ENCODE measurements at places on chromosomes 1 and 21.

DNA sequence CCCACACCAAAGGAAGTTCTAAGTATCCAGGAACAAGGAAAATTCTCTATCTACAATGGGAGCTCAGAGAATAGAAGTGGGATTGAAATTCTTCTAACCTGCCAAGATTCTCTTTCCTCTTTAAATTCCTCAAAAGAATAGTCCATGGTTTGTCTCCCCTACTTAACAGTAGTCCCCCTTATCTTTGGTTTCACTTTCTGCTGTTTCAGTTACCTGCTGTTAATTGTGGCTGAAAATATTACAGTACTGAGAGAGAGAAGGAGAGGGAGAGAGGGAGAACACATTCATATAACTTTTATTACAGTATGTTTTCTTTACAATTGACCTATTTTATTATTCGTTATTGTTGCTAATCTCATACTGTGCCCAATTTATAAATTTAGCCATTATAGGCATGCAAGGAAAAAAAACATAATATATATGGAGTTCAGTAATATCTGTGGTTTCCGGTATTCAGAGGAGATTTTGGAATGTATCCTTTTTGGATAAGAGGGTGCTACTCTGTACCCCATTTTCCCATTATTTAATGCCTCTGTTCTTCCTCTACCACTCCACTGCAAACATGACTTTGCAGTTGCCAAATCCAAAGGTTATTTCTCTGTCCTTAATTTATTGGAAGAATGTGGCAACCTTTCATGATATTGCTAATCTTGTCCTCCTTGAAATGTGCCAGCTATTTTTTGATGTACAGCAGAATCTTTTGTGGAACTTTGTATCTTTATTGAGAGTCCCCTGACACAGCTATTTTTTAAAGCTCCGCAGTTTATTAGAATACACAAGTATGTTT lies 68.0 kb downstream of the USP25 start:
- DNase-seq = no peak

DNA sequence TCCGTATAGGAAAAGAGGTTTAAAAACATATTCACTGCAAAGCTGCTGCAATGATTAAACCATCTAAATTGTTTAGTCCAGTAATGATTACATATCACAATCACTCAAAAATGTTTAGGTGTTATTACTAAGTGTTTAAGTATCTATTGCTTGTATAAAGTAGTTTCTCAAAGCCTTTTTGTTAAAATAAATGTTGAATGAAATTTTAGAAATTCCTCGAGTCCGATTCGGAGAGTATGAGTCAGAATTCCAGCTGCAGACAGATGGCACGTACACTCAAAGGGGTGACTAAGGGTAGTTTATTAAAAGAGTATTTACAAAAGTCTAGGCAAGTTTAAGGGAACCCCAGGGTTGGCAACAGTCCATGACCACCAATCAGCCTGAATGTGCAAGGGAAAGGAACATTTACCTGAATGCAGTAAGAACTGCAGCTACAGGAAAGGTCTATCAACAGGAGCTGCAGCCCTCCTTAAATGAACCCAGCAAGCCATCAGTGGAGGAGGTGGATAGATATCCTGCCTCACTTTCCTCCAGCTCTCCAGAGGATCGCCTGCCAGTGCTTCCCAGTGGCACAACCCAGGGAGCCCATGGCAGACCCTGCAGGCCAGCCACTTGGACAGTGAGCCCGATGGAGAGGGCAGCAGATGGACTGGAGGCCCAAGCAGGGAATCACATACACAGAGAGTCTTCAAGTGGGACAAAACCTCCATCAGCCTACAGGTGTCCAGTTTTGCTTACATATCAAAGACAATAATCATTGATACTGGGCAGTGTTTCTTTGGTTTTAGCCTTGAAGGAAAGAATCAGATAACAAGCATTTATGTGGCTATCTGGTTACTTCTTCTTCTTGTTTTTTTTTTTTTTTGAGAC lies 92.1 kb upstream of the SLC44A3 start:
- no peak for DNase-seq

- peak; percentile 72 for DNase-seq
These were observed 183.7 kb upstream of the FAM78B start for GRCh38 chr1:166350490-166350889.

GRCh38 chr1:154129391-154129970 lies 25.4 kb downstream of the NUP210L start:
- no peak for DNase-seq

- DNase-seq = peak; percentile 8
These were observed 35.6 kb downstream of the MEF2D start for GRCh38 chr1:156464825-156465452.

DNA sequence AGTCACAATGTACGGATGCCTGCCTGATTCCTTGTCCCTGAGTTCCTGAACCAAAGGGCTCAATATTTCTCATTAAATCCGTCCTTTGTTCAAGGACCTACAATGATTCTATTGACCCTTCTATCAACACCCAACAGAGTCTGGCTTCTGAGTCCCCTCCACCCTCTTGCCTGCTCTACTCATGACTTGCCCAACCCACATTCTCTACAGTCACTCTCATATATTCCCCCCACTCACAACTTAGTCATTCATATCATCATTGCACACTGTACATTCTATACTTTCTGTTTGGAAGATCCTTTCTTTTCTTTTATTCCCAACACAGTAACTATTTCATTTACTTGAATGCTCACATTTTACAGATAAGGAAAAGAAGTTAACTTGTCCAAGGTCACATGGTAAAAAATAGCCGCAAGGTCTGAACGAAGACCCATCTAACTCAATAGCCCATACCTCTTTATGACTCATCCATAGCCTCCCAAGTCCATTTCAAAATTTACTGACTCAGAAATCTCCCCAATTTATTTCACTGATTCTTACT lies 3.6 kb downstream of the OTUD7B start:
- no peak for DNase-seq

GRCh38 chr1:107228704-107229371 lies 88.0 kb downstream of the NTNG1 start:
- no peak for DNase-seq

GRCh38 chr1:1199141-1199960 lies 7.0 kb downstream of the TNFRSF18 start:
- DNase-seq = peak; percentile 39
